ENCODE measurements at places on chromosomes 1 and 21.

DNA sequence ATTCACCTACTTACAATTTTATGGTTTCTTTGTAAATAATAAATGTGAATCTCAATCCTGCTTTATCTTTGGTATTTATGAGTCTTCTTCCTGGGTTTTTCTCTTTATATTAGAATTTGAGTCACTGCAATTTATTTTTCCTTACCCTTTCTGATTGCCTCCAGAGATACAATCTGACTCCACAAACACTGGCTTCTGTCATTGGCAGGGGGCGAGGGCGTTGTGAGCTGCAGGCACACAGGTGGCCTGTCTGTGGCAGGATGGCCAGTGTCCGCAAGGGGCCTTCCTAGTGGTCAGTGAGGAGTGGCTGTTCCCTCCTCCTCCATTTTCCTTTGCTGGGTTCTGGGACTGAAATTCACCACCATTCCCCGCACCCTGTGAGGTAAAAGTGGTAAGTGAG lies 2.0 kb upstream of the MTARC1 start:
- DNase-seq: no peak

DNA sequence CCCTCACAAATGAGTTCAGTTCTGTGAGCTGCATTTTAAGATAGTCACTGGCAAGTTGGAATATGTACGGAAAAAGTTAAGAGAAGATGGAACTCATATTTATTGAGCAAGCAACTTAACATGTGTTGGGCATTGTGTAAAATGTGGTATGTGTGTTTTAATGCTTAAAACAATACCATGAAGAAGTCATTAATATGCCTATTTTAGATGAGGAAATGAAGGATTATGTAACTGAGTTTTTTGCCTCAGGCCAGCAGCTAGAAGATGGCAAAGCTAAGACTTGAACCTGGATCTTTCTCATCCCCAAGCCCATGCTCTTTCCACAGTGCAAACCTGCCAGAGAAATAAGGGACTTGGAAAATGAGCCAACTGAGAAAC lies 48.9 kb downstream of the SPATA46 start:
- no peak for DNase-seq

DNA sequence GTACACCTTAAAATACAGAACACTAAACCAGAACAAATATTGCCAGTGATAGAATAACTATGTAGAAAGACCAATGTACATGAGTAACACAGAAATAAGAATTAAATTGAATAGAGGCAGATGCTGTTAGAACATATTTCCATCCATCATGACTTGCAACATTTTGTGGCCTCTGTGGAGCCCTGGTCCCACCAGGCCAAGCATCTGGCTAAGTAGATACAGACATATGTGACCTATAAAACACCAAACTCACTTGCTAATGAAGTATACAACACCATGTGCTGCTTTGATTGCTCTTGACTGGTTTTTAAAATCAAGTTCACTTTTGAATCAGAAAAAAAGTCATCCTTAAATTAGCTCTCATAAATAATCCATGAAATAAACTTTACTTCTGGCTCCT lies 20.5 kb downstream of the SLC19A2 start:
- DNase-seq: no peak

DNA sequence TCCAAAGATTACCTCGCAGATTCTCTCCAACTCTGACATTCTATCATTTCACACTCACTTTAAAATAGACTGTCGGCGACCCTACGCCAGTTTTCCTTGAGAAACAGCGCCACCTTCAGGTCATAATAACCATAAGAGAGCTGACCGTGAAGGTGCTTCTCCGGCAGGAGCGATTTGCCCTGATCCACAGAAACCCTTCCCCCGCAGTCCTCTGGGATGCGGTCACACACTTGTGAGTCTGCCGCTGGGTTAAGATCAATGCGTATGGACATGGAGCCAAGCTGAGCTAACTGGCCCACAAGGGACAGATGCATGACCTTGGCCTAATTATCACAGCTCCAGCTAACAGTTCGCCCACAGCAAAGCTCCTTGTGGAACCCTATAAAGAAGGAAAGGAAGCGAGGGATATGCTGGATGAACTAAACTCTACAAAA lies 32.8 kb upstream of the IFNAR2 start:
- peak; percentile 66 for DNase-seq

DNA sequence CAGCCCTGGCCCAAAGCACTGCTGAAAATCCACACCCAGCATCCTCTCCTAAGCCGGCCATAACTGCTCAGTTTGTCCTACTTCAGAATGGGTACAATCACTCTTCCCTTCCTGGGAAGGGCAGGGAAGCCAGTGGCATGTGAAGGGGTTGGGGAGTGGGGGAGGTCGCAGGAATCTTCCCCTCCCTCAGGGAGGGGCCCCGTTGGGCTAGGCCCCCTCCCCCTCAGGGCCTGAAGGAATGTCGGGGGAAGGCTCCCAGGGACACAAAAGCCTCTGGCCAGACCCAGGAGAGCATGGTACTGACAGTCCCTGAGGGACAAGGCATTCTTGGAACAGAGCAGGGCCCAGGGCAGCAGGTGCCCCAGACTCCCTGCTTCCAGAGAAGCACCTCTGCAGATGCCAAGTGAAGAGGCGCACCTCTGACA lies 1.2 kb downstream of the ELOVL1 start:
- DNase-seq: no peak

DNA sequence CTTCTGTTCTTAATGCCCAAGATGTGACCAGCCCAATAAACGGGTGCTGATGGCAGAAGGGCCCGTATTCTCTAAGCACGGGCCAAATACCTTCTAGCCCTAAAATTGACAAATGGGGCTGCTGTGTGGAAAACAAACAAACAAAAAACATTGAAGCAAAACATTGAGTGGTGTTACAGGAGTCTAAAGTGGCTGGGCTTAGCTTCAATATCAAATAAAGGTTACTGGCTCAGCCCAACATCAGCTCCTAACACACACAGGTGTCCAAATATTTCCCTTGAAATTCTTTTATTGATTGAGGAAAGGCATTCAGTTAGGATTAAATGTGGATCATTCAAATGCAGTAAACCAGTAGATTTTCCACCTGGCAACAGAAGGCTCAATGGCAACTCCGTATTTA lies 13.3 kb upstream of the TTF2 start:
- DNase-seq: no peak

GRCh38 chr1:31199236-31199790 lies 40.4 kb downstream of the NKAIN1 start:
- DNase-seq: no peak
